ENCODE measurements at places on chromosomes 3 and 15.

DNA sequence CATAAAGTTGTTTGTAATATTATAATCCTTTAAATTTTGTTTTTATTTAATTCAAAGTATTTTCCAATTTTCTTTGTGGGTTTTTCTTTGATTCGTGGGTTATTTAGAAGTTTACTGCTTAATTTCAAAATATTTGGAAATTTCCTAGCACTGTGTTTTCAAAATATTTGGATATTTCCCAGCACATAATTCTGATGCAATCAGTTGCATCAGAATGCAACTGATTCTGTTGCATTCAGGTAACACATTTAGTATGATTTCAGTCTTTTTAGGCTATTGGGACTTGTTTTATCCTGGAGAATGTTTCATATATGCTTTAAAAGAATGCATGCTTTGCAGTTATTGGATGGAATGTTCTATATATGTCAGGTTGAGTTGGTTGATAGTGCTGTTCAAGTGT, 18.2 kb upstream of the PRR23C start:
- no peak for DNase-seq

DNA sequence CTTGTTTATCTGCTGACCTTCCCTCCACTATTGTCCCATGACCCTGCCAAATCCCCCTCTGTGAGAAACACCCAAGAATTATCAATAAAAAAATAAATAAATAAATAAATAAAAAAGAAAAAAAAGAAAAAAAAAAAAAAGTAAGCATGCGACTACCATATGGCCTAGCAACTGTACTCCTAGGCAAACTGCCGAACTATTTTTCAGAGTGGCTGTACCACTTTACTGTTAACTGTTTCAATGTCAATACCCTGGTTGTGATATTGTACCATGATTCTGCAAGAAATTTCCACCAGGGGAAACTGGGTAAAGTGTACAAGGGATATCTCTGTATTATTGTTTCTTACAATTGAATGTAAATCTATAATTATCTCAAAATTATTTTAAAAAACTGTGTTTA, 41.3 kb upstream of the MAP4 start:
- no peak for DNase-seq

DNA sequence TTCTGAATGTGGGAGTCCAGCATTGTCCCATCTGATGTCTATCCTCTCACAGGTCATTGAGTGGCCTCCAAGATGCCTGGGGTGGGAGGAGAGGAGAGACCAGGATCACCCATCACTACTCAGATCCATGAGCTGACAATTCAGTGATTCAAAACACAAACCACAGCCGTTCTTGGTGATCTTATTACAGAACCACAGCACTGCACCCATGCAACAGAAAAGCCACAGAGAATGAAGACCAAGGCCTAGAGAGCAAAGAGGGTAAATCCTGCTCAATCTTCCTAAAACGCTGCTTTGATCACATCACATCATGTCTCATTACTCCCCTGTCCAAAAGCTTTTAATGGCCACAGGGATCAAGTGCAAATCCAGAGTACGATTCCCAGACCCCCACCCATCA, 23.5 kb downstream of the ANP32A start:
- DNase-seq = no peak

DNA sequence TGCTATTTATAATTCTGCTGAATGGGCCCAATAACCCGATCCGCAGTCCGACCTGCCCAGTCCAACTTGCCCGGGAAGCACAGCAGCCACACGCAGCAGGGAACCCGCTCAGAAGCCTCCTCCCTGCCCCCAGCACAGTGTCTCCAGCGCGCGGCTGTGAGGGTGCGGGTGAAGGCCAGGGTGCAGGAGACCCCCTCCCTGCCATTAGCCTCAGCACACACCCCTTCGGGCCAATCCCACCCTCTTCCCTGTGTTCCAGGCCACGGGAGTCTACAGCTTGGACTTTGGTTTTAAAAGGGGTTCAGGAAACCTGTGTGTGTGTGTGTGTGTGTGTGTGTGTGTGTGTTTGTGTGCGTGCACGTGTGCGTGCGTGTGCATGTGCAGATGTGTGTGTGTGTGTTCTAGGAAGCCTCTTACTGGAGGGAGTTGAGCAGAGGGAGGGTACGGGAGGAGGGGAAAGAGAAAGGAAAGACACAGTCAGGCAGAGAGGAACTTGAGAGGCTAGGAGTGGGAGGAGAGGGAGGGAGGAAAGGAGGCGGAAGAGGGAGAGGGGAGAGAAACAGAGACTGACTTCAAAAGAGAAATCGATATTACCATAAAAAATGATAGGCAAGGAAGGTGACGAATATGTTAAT, 34.2 kb downstream of the ATP2B2 start:
- no peak for DNase-seq

DNA sequence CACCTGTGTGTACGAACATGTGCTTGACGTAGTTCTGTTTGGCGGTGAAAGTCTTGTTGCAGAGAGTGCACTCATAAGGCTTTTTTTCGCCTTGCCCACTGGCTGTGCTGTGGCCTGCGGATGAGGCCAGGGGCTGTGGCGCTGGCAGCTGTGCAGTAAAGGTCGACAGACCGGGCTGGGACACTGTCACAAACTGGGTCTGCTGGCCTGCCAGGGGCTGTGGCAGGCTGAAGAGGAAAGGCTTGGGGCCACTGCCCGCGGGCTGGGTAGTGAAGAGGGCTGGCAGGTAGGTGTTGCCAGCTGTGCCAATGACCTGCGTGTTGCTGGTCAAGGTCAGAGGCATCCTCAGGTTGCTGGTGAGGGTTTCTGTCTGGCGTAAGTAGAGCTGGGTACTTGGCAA, 56.4 kb downstream of the TIGIT start:
- no peak for DNase-seq

- DNase-seq = no peak
Observed at GRCh38 chr3:31227131-31227562, 305.6 kb upstream of the STT3B start.

DNA sequence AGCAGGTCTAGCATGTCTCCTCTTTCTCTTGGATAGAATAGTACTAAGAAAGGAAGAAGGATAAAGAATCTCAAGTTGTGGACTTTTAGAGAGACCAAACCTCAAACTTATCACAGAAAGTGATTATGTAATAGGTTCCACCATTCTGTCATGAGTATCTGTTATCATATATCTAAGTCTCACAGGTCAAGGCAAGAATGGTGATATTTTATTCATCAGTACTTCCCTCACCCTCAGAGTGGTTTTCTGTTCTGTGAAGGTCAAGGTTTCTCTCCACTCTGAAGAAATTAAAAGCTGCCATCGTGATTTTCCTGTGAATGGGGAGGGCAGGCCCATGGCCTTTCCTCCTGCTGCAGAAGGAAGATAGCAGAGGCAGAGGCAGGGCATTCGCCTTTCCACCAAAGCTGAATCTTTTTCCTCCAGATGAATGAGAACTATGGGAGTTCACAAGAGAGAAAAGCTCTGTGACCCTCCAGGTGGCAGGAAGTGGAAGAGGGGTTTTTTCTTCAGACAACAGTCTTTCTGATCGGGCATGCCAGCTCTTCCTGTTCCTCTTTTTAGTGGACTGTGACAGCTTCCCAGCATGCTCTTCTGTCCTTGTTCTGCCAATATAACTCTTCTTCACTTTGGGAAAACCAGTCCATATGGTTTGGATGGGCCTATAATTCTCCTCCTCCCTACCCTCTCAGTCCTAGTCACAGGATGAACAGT, 37.1 kb upstream of the CCK start:
- DNase-seq = no peak

DNA sequence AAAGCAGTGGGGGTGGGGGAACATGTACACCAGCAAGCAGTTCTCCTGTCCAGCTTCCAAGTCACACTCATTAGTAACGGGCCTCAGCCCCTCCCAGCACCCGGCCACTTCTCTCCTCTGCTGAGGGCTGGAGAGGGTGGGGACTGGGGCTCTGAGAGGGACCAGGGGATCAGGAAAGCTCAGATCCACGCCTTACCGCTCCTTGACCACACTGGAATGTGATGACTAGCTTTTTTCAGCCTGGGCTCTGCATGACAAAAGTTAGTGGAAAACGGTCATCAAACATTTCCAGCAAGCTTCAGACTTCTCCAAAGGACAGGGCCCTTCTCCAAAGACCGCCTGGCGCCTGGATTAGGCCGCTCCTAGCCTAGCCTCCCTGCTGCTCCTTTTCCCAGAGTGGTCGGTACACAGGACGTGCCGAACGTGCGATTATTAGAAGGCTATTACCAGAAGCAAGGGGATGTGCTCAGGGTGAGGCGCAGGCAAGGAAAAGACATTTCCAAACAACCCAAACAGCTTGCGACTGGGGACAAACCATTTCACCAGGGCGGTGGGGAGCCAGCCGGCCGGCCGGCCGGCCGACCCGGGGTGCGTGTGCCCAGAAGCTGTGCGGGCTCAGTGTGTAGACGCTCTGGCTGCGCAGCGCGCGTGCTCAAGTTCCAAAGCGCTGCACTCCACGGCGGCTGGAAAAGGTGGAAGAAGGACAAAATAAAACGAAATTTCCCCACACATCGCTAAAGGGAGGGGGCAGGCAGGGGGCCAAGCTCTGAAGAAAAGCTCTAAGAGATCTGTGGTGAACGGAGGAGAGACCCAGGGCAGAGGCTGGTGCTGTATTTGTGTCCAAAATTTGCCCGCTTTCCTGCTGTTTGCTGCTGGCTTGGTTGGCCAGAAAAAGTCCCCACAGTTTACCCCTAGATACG, 51.0 kb upstream of the SSR3 start:
- DNase-seq = no peak

GRCh38 chr15:61390138-61390537, 161.0 kb upstream of the RORA start:
- DNase-seq = no peak

- no peak for DNase-seq
Observed at GRCh38 chr3:193407112-193407511, 28.6 kb upstream of the ATP13A5 start.

DNA sequence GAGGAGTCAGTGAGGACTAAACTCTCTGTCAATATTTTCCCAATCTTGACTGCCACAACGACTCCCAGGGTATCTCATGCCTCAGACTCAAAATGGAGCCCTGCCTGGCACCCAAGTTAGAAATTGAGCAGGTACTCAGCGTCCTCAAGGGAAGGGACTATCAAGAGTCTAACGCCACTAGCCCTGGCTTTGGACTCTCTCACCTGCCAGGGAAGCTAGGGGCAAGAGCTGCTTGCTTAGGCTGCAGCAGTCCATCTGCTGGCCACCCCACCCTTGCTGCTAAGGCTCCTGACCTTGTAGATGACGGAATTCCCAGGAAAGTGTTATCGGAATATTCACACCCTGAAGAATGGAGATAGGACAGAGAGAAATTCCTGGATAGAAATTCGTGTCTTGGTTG, 33.0 kb downstream of the ZIC4 start:
- DNase-seq = no peak

GRCh38 chr3:184751204-184752040, 39.6 kb upstream of the MAGEF1 start:
- DNase-seq = no peak

- DNase-seq = no peak
Observed at GRCh38 chr3:61381745-61382392, 130.6 kb upstream of the FHIT start.

DNA sequence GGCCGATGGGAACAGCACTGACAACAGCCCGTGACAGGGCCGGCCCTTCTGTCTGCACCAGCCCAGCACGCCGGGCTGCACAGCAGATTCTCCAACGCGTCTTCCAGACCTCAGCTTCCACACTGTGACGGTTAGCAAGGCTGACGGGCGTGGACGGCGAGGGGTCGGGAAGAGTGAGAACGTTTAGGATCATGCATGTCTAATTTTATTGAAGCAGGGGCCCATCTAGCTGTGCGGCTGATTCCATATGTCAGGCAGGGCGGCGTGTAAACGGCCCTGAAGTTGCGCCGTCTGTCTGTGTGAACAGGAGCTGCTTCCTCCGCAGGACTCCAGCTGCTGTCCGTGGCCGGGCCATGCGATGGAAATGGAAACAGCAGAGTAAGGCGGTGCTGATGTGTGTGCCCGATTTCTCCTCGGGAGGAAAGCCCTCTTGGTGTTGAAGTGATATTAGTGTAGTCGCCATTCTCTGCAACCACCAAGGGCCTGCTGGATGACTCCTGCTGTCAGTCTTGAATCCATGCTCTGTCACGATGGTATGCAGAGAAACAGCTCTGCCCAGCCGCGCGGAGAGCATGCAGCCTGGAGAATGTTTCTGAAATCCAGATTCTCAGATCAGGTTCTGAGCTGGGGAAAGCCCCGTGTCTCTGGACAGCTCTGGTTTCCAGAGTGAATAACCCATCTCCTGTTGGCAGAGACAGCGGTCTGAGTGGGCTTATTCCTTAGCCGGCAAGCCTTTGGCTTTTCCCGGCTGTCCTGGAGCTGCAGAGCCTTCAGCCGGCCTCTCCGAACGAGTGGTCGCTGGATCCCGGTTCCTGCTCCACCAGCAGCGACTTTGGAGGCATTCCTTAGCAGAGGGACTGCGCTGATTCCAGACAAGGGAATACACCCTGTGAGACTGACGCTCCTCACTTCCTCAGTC, 158.1 kb upstream of the UBE3A start:
- no peak for DNase-seq

DNA sequence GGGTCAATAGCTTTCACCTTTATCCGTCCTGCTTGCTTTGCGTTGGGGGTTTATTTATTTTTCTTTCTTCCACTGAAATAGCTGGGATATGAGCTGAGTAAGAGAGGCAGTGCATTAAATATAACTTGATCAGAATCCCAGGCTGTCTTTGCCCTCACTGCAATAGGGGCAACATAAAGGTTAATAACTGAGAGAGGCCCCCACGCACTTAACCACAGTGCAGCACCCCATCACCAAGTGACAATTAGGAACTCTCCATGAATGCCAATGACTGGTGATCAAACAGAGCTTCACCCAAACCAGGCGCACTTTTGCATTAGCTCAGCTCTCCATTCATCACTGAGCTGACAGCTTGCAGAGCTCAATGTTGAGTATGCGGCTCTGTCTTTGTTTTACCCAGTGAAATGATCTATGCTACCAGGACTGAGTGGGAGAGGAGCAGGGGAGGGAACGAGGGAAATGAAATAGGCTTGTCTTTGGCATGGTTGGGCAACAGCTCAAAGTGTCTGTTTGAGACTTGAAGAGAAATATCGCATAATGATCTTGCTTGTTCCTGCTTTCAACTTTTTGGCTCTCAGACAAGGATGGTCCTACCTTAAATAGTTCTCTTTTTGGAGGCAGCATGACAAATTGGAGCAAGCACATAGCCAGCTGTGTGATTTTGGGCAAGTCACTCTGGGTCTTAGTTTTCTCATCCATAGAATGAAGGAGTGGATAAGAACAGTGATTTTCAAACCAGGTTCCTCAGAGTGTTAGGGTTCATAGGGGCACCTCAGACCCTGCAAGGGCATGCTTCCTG, 14.5 kb upstream of the GLCE start:
- no peak for DNase-seq

All from effector memory CD4-positive, alpha-beta T cell (primary cell).